ENCODE measurements at places on chromosomes 1 and 21.

DNA sequence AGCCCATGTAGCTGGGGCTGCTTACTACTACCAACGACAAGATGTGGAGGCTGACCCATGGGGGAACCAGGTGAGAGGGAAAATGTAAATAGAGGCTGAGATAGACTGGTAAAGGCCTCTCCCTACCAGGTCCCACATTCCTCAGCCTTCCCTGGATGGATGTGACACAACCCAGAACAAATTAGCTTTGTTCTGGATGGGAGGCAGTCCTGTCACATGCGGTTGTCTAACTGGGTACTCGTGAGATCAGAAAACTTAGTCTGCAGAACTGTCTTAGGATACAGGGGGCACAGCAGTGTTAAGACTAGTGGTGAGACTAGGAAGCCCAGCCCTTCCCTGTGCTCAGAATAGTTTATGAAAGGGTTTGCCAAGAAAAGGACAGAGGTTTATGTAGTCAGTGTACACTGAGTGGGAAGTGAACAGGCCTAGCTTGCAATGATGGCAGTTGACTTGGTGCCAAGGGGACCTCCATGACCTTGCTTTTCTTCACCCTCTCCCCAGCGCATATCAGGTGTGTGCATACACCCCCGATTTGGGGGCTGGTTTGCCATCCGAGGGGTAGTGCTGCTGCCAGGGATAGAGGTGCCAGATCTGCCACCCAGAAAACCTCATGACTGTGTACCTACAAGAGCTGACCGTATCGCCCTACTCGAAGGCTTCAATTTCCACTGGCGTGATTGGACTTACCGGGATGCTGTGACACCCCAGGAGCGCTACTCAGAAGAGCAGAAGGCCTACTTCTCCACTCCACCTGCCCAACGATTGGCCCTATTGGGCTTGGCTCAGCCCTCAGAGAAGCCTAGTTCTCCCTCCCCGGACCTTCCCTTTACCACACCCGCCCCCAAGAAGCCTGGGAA lies 8.4 kb downstream of the MMACHC start:
- DNase-seq = no peak

GRCh38 chr1:205631010-205631767 lies 622 bp downstream of the ELK4 start:
- DNase-seq = peak; percentile 76

DNA sequence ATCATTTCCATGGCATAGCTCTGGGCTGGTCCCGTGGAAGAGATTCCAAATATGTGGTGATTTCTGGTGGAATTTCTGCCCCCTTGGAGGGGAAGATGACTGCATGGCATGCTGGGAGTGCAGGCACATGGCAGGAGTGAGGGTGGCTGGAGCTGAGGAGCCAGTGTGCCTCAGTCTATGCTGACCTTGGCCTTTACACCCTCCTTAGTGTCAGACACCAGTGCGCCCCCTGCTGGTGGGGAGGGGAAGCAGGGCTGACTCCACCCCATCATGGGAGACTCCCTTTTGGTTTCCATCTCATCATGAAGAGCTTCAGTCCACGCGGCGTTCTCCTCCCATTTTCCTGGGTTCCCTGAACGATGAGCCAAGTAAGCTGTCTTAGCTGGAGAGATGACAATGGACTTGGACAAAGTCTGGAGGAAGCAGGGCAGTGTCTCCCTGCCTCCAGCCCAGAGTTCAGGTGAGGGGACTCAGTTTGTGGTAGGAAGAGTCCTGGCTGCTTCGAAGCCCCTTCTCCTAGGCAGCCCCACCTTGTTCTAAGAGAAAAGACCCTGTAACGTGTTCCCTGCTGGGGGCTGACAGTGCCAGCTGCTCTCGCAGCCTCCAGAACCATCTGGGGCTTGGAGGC lies 10.3 kb downstream of the ALX3 start:
- DNase-seq = peak; percentile 37

GRCh38 chr1:42198251-42198650 lies 33.7 kb upstream of the GUCA2A start:
- DNase-seq = no peak

- no peak for DNase-seq
Measured at GRCh38 chr1:58768191-58768731, 15.6 kb downstream of the JUN start.

- no peak for DNase-seq
Measured at GRCh38 chr1:224988042-224988441, 58.6 kb downstream of the DNAH14 start.

- no peak for DNase-seq
Measured at GRCh38 chr1:6409053-6409452, 10.7 kb downstream of the HES2 start.

DNA sequence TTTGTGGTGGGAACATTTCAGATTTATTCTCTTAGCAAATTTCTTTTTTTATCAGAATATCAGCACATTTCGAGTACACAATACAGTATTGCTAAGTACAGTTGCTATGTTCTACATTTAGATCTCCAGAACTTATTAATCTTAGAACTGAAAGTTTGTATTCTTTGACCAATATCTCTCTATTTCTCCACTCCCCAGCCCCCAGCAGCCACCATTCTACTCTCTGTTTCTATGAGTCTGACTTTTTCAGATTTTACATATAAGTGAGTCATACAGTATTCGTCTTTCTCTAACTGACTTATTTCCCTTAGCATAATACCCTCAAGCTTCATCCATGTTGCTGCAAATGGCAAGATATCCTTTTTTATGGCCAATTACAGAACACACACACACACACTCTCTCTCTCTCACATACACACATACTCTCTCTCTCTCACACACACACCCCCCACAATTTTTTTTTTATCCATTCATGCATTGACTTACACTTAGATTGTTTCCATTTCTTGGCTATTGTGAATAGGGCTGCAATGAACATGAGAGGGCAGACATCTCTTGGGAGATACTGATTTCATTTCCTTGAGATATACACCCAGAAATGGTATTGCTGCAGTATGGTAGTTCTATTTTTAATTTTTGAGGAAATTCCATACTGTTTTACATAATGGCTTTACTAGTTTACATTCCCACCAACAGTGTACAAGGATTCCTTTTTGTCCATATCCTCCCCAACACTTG lies 15.7 kb downstream of the RPTN start:
- no peak for DNase-seq

DNA sequence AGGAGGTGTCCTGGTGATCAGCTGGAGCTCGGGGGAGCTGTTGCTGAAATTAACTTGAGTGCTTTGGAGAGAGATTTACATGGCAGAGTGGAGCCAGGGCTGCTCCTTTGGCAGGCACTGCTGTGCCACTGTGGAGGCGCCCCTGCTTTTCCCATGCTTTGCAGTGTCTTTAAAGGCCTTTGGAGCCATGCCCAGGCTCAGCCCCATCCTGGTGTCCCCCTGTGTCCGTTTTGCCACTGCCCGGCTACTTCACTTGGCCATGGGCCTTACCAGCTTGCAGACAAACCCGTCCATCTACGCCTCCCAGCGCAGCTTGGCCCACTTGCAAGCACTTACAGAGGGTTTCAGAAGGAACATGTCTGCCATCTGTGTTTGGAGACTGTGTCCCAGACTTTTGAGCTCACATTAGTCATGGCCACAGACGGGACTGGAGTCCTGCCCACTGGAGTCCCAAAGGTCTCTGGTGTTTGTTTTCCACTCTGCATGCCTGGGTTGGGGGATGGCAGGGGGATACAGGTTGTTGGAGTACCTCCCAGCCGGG lies 18.2 kb upstream of the LAMTOR5 start:
- DNase-seq = no peak

DNA sequence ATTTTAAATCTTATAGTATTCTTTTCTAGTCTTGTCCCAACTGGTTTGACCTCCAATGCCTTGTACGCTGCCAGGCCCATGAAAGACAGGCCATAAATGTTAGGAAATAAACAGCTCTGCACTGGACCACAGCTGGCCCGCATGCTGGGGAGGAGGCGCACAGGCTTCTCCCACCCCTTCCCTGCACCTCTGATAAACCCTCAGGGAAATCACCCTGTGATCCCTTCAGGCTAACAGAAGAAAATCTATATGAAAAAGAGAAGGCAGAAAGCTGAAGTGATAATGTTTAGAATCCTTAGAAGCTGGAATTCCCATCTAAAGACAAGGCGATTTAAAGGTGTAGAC lies 41.5 kb downstream of the COLGALT2 start:
- DNase-seq = no peak

GRCh38 chr1:223006371-223006770 lies 136.7 kb downstream of the TLR5 start:
- DNase-seq = no peak

DNA sequence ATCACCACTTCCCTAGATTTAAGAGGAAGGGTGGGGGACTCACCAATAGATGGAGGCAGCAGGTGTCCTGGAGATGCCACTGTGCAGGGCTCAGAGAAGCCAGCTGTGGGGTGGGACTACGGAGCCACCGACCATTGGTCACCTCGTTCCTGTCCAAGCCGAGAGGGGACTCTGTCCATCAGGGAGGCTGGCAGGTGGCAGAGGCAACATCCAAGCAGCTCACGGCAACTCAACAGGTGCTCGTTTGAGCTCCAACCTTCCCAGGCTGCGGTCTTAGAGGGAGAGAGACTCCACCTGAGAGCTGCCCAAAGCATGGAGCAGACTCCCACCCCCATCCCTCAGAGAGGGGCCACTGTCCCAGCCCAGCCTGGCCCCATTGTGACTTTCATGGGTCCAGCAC lies 71.4 kb downstream of the IGSF21 start:
- no peak for DNase-seq

- no peak for DNase-seq
Measured at GRCh38 chr1:43789604-43790550, 82.5 kb downstream of the ST3GAL3 start.

- DNase-seq = no peak
Measured at GRCh38 chr1:166705376-166706289, 133.6 kb upstream of the POGK start.

DNA sequence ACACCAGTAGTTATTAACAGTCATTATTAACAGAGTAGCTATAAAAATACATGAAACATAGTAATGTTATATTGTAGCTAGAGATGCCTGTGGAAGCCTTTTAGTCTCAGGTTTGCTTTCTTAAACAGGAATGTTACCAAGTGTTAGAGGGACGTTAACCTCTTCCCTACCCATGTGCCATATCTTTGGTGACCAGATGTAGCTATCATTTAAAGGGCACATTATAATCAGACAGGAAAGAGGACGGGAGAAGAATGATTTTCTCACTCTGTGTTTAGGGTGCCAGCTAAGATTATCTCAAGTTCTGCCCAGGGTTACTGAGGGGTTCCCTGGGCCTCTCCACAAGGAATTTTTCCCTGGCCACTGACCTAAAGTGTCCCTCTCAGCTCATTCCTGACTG lies 20.9 kb upstream of the UBL4B start:
- no peak for DNase-seq

DNA sequence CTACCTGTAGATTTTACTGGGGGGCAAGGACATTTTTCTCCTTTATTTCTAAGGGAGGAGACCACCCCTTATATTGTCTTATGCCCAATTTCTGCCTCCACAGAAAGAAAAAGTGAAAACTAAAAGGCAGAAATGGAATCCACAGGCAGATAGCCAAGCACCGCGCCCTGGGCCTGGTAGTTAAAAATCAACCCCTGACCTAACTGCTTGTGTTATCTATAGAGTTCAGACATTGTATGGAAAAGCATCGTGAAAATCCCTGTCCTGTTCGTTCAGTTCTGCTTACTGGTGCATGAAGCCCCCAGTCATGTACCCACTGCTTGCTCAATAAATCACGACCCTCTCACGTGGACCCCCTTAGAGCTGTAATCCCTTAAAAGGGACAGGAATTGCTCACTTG lies 33.7 kb upstream of the IL6R start:
- no peak for DNase-seq

- no peak for DNase-seq
Measured at GRCh38 chr1:204443260-204443619, 31.6 kb upstream of the PPP1R15B start.

DNA sequence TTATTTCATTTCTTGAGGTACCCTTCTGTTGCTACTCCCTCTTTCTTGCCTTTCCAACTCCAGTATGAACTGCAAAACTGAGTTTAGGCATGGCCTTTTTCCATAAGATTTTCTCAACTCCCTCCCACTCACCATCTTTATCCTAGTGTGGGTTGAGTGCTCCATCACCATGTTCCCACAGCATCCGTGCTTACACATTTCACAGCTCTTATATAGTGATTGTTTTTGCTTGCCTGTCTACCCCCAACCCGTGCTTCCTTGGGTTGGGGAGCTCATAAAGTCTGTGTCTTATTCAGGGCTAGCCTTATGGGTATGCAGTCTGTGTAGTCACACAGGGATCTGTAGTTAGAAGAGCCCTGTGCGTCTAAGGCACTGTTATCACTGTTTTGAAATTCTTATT lies 68.2 kb upstream of the CCDC190 start:
- no peak for DNase-seq

DNA sequence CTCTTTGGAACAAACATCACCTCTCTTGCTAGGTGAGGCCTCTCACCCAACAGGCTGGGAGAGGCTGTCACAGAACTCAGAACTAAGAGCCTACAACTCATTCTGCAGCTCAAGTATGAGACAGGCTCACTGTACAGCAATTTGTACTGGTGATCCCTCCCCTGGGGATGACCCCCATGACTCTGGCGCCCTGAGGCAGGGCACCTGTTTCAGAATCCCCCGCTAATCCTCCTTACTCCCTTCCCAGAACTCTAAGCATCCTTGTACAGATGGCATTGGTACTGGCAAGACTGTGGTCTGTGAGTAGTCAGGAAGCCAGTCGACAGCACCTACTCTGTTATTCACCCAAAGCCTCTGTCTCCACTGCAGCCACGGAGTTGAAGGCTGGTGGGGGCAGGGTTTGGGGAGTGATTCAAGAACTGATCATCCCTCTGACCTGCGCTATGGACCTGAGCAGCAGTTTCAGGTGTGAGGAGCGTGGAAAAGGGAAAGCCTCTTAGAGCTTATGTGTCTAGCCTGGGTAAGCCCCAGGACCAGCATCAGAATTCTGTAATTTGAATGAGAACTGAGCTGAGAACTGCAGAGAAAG lies 655.5 kb downstream of the KIF26B start:
- no peak for DNase-seq

- DNase-seq = no peak
Measured at GRCh38 chr21:17690078-17690494, 77.4 kb upstream of the BTG3 start.

DNA sequence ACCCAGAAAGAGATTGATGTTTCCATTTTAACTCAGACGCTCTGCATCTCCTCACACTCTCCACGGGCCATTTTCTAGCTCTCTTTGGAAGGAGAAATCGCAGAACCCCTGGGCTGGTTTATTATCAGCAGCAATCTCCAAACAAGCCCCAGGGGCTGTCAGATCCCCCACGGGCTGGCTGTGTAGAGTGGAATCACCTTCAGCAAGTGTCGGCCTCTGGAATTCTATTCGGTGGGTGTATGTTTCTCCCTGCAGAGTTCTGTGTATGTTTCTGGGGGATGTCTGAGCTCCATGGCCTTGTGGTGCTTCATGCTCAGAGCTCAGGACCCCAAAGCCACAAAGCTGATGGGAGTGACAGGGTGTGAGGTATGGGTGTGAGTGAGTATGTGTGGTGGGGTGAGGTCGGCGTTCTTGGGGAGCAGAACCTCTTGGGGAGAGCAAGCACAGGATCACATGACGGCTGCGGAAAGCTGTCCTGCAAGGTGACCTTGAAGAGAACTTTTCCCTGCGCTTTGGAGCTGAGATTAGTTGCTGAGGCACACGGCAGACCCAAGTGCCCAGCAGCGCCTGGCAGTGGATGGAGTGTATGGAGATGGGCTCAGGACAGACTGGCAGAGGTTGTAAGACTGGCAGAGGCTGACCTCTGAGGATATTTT lies 489 bp downstream of the ACOT11 start:
- DNase-seq = no peak
